NAMALWA (cell line): ENCODE measurements at places on chromosomes 1 and 21.

DNA sequence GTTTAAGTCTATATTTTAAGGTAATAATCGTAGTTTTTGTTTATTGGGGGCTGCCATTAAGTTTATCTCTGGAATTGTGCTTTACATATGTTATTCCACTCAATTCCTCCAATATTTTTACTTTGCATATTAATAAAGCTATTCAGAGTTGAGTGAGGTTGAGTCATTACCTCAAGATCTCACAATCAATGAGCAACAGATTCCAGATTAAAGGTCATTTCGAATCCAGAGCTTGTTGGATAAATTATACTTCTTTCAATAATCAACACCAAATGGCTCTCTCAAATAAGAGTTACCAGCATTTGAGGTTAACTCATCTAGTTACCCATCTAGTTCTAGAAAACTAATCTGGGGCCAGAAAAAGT, 16.7 kb downstream of the RGS4 start:
- no peak for DNase-seq

- DNase-seq, result no peak
These were observed 17.5 kb upstream of the VAMP3 start for GRCh38 chr1:7753641-7754040.

GRCh38 chr1:66633159-66633558, 99.2 kb downstream of the SGIP1 start:
- DNase-seq, result no peak

DNA sequence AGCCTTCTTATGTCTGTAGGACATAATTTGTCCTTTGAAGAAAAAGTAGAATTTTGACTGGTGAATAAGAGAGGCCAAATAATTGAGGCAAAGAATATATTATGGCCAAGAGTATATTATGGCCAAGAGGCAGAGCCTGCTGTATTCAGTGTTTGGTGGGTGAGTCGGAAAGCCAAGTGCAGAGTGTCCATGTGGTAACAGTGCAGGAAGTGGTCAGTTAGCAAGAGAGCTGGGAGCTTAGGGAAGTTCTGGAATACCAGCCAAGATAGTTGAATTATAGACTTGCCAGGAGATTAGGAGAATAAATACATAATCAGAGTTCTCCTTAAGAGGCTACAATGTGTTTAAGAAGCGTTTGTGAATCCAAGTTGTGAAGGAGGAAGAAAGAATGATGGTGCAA, 131.5 kb upstream of the LMO4 start:
- no peak for DNase-seq

DNA sequence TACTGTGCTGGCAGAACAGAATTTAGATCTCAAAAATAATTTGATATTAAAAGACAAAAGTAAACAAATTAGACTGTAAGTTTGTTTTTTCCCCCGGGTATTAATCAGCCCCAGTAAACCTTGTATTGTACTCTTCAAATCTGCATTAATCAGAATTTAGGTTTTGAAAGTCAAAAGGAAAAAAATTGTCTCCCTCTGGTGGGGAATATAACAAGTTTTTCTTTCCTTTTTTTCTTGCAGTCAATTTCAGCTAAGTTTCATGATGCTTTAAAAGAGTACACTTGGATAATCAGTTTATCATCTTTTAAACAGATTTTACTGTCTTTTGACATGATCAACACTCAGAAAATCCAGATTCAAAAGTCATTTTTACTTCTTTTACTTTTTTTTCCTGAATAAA, 134.5 kb upstream of the PKN2 start:
- peak; percentile 29 for DNase-seq

- DNase-seq, result no peak
These were observed 80.5 kb downstream of the ENAH start for GRCh38 chr1:225572422-225572821.
